ENCODE measurements at places on chromosomes 2 and 18. TPM values are rescaled to one million over a fixed set of nuclear protein-coding genes. Genes with fewer than 3 reads are reported as not detected.

Gene FEZ2
- 56.5 TPM for polyA plus RNA-seq

Gene NDC80
- polyA plus RNA-seq = 13.0 TPM

Gene POTEJ
- polyA plus RNA-seq = 0.07 TPM

Gene SPC25
- 25.1 TPM for polyA plus RNA-seq

Gene C1QL2
- not detected for polyA plus RNA-seq

DNA sequence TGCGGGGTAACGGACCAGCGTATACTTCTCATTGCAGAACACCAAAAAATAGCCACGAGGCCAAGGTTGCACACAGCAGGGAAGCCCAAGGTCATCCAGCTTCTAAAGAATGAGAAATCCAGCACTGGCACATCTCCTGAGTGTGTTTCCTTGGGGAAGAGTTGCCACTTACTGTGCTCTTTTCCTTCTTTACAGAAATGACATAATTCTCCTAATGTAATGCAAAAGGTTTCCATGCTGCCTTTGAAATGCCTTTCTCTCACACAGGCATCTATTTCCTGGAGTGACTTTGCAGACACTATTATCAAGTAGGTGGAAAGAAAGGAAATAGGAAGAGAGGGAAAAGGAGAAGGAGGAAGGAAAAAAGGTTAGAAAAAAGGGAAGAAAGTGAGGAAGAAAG lies 862.1 kb upstream of the CELF4 start:
- DNase-seq = no peak

GRCh38 chr2:112996635-112997034 lies 8.6 kb upstream of the IL36A start:
- no peak for DNase-seq
